ENCODE measurements at places on chromosomes 6 and 20. TPM values are rescaled to one million over a fixed set of nuclear protein-coding genes. Genes with fewer than 3 reads are reported as not detected.

COL12A1 gene
- 19.3 TPM for total RNA-seq

BFSP1 gene
- total RNA-seq = 0.81 TPM

ECT2L gene
- not detected for total RNA-seq

FERMT1 gene
- 1.9 TPM for total RNA-seq

DYNLT2 gene
- 1.2 TPM for total RNA-seq

SEMG1 gene
- total RNA-seq = not detected
